Fibroblast of skin of left biceps (primary cell): ENCODE measurements at places on chromosomes 6 and 20.

DNA sequence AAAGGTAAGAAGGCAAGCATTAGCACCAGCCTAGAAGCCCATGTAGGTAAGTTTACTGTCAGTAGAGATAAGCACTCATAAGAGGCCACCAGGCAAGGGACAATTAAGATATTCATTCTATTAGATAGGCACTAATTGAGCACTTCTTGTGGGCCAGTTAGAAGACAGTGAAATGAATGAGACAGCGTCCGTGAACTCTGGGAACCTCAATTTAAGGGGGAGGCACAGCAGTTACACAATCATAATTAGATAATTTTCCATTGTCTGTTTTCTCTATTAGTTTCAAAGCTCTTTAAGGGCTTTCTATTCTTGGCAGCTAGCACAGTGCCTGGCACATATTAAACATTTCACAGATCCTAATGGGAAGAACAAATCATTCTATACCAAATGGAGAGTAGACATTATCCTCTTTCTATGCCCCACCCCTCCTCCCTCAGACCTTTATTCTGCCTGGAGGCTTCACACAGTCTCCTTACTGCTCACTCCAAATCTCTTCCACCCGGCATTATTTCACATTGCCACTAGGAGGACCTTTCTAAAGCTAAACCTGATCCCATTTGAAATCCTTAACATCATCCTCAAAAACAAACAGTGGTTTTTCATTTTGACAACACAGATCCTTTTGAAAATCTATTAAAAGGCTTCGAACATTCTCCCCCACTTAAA lies 529.6 kb downstream of the ADGRB3 start:
- no peak for DNase-seq

DNA sequence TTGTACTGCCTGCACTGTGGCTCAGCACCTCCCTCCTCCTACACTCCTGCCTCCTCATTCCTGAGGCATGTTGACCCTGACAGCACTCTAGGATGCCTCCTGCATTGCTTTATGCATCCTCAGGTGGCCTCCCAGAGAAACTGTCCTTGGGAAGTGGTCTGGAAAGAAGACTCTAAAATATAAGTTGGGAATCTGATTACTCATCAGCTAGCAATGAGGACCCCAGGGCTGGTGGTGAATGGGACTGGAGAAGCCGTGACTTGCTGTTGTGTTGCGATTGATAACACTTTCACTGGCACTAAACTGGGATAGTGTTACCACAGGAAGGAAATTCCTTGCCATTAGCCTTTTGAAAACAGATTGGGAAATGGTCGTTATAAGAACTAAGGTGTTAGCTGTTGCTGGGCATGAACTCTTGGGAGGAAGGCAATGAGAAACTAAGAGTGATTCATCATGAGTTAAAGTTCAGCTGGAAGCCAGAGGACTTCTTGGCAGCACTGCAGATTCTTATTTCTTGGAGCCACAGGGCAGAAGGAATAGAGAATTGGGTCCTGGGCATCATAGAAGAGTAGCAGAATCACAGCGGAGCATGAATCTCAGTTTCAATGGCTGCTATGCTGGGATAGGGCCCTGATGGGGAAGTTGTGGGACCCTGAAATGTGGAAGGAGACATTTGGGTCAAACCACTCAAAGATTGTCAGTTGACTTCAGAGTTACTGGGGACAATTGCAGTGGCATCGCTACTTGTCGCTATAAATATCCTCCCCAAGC lies 10.1 kb upstream of the SIRPD start:
- DNase-seq: no peak

GRCh38 chr6:111407686-111408085 lies 75.3 kb downstream of the REV3L start:
- DNase-seq: no peak

GRCh38 chr6:117481278-117481925 lies 1.1 kb upstream of the DCBLD1 start:
- no peak for DNase-seq

- DNase-seq: no peak
These were observed 94.8 kb upstream of the OPRM1 start for GRCh38 chr6:153944201-153944600.

DNA sequence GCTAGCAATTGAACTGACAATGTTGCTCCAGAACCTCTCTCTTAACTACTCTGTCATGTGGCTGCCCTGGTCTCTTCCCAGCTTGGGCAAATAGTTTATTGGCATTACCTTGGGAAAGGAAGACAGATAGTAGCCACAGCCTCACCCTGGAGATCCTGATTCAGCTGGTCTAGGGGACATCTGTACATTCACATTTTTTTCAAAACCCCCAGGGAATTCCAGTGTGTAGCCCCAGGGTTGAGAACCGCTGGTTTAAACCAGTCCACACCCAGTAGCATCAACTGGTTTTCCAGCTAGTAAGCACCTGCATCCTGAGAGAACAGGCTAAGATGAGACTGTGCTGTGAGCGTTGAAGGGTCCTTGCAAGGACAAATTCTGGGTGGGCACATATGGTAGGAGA lies 9.6 kb downstream of the SCUBE3 start:
- no peak for DNase-seq

- DNase-seq: no peak
These were observed 108.6 kb downstream of the BCKDHB start for GRCh38 chr6:80215063-80215462.

DNA sequence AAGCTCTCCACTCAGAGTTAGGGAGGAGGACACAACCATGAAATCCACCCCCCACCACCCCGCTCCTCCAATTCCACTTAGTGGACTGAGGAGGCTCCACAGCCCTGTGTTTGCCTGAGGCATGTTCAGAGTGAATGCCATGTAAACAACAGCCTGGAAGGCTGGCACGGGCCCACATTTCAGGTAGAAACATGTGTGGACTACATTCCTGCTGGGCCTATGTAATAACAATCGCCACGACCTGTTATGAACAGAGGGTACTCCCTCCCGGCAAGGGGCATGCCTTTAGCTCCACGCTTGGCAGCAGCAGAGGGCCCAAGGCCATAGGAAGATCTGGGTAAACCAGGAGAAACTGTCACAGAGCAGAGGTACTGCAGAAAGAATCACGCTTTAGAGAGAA lies 65.5 kb downstream of the ISM1 start:
- no peak for DNase-seq

DNA sequence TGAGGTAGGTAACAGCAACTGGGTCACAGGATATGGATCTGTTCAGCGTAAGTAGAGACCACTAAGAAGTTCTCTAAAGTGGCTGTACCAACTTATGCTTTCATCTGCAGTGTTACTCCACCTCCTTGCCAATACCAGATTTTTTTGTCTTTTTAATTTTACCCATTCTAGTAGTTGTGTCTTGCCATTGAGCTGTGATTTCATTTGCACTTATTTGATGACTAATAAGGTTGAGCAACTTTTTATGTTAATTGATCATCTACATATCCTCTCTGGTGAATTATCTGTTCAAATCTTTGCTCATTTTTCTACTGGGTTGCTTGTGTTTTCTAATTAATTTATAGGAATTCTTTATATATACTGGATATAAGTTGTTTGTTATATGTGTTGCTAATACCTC lies 82.9 kb downstream of the OGFRL1 start:
- DNase-seq: no peak

- DNase-seq: no peak
These were observed 77.9 kb downstream of the TNFAIP3 start for GRCh38 chr6:137944793-137945498.
